ENCODE measurements at places on chromosomes 2 and 18.

- DNase-seq: peak; percentile 43
Observed at GRCh38 chr2:30293303-30293921, 62.1 kb downstream of the LBH start.

- no peak for DNase-seq
Observed at GRCh38 chr2:211176514-211177141, 620.2 kb downstream of the CPS1 start.

DNA sequence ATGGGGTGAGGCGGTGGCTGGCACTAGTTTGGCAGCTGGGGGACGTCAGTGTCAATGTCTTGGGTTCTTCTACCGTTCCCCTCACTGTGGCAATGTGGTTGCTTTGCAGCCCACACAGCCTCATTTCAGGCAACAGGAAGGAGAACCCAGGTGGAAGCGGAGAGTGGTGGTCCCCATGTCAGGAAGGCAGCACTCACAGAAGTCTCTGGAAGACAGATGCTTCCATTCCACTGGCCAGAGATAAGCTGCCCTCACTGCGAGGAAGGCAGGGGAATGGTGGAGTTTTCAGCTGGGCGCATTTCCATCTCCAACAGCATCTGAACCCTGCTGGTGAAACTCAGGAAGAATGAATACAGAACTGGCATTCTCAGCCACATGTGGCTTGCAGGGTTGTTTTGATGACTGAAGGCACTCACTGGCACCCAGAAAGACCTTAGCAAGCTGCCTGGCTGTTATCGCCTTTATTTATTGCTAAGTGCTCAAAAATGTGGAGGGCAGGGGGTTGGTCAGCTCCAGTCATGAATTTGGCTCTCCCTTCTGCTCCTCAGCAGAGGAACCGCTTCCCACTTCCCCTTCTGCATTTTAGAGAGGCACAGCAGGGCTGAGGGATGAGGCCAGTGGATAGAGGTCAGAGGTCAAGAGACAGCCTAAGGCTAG, 19.4 kb downstream of the KCNIP3 start:
- DNase-seq: no peak

DNA sequence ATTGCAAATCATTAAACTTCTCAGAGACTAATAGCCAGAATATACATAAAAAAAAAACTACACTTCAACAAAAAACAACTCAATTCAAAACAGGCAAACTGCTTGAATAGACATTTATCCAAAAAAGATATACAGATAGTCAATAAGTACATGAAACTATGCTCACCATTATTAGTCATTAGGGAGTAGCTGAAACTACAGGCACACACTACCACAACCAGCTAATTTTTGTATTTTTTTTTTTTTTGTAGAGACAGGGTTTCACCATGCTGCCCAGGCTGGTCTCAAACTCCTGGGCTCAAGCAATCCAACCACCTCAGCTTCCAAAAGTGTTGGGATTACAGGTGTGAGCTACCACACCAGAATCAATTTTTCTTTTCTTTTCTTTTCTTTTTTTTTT, 16.9 kb downstream of the RPRD1A start:
- DNase-seq: no peak

- DNase-seq: no peak
Observed at GRCh38 chr2:203484266-203485112, 50.6 kb downstream of the RAPH1 start.

DNA sequence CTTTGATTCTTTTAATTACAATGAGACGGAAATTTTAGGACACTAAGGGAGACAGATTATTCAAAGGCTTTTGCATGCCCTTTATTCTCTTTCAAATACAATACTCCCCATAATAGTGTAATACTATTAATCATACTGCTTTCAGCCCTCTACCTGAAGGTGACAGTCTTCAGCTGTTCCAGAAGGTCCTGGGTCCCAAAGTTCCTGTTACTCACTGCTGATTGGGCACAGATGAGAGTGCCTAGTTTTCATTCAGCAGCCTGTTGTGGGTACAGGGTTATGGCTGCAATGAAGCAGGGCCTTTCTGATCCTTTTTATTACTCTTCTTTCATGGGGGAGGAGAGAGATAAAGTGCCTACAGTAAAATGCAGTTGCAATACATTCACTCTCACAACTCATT, 80.2 kb downstream of the NUP35 start:
- no peak for DNase-seq

DNA sequence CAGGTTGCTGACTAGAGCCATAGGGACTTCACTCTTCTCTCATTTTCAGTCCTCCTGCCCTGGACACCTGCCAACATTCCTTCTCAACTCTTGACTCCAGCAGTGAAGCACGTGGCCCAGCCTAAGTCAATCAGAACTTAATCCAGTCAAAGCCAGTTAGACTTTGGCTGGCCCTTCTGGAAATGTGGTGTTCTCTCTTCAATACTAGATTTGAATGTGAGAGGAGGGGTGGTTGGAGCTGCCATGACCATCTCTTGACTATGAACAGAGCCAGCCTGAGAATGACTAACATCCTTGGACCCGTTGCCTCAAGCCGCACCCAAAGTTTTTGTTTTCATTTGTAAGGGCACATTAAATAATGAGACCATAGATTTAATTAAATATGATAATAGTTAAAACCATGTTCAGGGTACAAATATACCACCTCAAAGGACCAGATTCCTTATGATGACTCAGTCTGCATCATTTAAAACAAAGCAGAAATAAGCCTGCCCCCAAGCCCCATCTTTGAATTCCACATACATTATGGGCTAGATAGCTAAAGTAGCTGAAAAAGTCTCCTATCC, 49.7 kb upstream of the RASGRP3 start:
- DNase-seq: peak; percentile 80

Measured in HFF-Myc (cell line).